ENCODE measurements at places on chromosomes 4 and X.

- no peak for DNase-seq
Observed at GRCh38 chr4:73653695-73654106, 33.5 kb upstream of the RASSF6 start.

DNA sequence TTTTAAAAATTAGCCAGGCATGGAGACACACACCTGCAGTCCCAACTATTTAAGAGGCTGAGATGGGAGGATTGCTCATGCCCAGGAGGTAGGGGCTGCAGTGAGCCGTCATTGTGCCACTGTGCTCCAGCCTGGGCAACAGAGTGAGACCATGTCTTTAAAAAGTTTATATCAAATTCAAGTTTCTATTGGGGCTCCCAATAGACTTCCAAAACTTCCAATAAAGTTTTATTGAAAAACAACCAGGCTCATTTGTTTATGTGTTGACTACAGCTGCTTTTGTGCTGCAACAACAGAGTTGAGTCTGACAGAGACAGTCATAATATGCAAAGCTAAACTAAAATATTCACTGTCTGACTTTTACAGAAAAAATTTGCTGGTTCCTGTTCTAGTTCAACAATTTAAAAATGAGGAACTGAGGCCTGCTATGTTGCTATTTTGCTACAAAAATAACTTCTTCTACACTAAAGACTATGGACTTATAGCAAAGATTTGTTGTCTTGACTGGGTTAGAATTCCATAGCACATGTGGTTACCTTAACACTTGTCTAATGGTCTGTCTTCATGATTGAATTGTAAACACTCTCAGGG is 63.3 kb upstream of the RELL1 start:
- no peak for DNase-seq

DNA sequence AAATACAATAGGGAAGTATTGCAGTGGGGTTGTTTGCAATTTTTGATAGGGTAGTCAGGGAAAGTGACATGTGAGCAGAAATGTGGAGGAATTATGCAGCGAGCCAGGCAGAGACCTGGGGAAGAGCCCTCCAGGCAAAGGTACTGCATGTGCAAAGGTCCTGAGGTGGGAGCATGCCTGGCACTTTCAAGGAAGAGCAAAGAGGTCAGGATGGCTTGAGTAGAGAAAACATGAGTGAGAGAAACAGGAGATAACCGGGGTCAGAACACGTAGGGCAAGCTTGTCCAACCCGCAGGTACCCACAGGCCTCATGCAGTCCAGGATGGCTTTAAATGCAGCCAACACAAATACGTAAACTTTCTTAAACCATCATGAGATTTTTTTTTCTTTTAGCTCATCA is 71.0 kb downstream of the COQ2 start:
- no peak for DNase-seq

- no peak for DNase-seq
Observed at GRCh38 chrX:72021975-72022374, 109.7 kb downstream of the RTL5 start.

GRCh38 chr4:126057371-126057770 is 742.6 kb downstream of the FAT4 start:
- no peak for DNase-seq

- no peak for DNase-seq
Observed at GRCh38 chr4:108651014-108651791, 804 bp downstream of the OSTC start.

DNA sequence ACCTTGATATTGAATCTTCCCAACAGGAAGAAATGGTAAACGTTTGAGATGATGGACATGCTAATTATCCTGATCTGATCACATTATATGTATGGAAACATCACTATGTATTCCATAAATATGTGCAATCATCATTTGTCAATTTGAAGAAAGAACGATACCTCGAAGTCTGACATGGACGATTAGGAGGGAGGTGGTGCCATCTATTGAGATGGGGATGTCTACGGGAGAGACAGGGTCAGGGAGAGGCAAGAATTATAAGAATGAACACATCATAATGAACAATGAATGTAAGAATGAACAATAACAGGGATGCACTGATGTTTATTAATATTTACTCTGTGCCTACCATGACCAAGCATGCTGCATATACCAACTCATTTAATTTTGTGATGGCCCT is 93.7 kb upstream of the SOD3 start:
- no peak for DNase-seq

DNA sequence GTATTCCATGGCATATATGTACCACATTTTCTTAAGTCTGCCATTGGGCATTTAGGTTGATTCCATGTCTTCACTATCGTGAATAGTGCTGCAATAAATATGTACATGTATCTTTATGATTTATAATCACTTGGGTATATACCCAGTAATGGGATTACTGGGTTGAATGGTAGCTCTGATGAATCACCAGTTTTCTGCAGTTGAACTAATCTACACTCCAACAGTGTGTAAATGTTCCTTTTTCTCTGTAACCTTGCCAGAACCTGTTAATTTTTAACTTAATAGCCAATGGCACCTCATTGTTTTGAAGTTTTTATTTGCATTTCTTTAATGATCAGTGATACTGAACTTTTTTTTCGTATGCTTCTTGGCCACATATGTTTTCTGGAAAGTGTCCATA is 152.5 kb downstream of the CCNG2 start:
- DNase-seq: no peak

DNA sequence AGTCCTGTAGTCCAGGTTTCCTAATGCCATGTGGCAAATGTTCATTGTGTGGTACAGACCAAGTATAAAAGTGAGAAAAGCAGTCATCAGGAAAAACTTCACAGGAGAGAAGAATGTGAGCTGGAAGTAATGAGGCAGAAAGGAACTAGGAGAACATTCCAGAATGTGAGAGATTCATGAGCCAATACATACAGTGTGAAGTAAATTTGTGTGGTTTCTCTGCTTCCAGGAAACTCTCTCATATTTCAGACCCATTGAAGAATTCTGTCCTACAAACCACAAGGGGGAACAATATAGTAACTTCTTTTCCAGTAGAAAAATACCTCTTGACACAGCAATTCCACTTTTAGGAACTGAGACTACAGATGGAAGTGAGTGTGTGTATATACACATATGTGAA is 136.5 kb downstream of the RNF150 start:
- DNase-seq: no peak

GRCh38 chr4:173821036-173821435 is 291.0 kb upstream of the HAND2 start:
- no peak for DNase-seq

DNA sequence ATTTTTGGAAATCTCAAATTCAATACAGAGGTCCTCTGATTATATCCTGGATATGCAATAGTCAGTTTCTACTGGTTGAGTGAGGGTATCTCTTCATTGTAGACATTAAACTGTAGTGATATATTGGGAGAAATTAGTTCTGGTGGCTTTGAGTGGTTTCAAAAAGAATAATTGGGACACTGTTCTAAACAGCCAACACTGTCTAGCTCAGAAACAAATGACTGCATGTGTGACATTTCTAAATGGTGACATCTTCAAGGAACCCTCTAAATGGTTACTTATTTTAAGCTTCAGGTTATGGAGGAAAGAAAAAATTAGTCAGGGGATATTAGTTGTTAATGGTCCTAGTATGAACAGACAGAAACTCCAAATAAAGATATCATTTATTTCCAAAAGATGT is 186.2 kb downstream of the LARP7 start:
- DNase-seq: no peak

DNA sequence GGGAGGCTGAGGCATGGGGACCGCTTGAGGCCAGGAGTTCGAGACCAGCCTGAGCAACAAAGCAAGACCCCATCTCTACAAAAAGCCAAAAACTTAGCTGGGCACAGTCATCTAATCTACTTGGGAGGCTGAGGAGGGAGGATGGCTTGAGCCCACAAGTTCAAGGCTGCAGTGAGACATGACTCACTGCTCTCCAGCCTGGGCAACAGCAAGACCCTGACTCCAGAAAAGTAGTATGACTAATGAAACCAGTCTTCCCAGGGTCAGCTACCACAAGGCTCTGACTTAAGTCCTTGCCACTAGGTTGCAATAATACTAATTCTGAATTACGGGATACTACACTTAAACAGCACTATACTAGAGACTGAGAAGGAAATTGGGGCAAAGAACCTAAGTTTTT is 33.1 kb downstream of the ERVMER34-1 start:
- no peak for DNase-seq

GRCh38 chrX:39752815-39753214 is 344.9 kb downstream of the BCOR start:
- DNase-seq: no peak

DNA sequence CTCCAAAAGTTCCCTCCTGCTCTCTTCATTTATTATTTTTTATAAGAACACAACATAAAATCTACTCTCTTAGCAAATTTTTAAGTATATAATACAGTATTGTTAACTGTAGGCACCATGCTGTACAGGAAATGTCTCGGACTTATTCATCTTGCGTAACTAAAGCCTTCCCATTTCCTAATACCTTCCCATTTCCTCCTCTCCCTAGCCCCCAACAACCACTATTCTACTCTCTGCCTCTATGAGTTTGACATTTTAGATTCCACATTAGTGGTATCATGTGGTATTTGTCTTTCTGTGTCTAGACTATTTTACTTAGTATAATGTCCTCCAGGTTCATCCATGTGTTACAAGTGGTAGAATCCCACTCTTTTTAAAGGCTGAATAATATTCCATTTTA is 15.8 kb upstream of the SYTL4 start:
- no peak for DNase-seq

DNA sequence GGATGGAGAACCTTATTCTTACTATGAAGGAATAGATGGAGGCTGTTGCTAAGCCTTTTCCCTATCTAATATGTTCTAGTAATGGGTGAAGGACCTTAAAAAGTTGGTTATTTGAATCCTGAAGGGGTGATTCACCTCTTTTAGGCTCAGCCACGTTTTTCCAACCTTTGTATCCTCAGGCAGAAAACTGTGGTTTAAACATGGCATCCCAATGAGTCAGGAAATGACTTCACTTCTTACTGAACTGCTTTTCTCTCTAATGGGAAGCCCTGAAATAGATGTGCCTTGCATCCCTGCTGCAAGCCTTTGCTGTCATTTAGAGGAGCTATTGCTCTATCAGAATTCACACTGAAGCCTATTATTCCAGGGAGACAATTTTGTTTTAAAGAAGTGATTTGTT is 191.0 kb upstream of the ARX start:
- no peak for DNase-seq

GRCh38 chrX:140164391-140164790 is 199.1 kb upstream of the CXorf66 start:
- no peak for DNase-seq

GRCh38 chrX:45768666-45769236 is 568.1 kb upstream of the DIPK2B start:
- no peak for DNase-seq
